Panc1 (cell line): ENCODE measurements at places on chromosomes 1 and 21.

DNA sequence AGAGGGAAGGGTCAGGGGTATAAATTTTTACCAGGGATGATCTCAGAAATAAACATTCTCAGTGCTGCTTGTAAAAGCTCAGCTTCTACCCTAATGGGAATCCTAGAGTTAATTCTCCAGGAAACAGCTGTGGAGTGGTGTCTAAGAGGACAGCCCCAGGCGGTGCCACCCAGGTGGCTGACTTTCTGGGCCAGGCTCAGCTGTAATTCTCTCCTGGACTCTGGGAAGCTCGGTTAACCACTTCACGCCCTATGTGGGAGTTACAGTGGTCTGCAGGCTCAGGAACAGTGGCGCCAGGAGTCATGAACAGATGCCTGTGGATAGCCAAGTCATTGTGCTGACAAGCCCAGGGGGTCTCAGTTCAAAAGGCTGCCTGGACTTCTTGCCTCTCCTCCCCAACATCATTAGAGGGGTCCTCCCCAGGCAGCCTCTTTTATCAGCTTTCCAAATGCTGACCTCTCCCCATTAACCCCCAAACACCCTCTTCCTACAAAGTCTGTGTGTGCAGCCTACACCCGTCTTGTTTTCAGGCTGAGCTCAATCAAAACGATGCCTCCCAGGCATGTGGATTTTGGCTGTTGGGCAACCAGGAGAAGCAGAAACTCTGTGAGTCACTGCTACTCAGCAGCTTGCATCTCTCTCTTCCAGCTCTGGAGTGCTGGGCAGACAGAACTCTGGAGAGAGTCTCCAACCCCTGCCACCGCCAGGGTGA is 1.2 kb downstream of the HHIPL2 start:
- DNase-seq, result peak; percentile 15

GRCh38 chr1:5388622-5389021 is 603.6 kb downstream of the NPHP4 start:
- DNase-seq, result no peak

- no peak for DNase-seq
These were observed 103.7 kb downstream of the HS2ST1 start for GRCh38 chr1:87017998-87018672.

DNA sequence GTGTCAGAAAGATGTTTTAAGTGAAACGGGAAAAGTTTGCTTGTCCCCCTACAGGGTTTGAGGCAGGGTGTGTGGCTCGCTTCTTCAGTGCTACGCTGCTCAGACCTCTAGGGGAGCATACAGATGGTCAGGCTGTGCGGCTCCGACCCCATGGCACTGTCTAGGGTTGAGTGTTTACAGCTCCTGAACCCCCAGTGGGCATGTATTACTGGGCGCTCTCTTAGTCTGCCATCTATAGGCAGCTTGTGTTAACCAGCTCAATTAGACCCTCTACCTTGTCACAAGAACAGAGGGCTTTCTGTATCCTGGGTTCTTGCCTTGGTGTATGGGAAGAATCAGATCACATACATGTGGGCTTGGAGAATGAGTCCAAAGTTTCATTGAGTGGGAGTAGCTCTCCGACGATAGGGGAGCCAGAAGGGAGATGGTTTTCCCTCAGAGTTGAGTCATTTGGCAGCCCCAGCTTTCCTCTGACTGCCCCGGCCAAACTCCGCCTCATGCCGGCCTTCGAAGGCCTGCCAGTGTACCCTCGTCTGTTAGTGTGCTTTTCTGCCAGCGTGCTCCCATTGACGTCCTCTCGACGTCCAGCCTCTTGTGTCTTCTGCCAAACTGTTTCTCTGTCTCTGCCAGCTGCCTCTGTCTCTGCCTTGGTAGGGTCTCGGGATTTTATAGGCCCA is 38.6 kb upstream of the ADGRL4 start:
- no peak for DNase-seq

- peak; percentile 56 for DNase-seq
These were observed 27.4 kb downstream of the SNRPE start for GRCh38 chr1:203888807-203889251.

DNA sequence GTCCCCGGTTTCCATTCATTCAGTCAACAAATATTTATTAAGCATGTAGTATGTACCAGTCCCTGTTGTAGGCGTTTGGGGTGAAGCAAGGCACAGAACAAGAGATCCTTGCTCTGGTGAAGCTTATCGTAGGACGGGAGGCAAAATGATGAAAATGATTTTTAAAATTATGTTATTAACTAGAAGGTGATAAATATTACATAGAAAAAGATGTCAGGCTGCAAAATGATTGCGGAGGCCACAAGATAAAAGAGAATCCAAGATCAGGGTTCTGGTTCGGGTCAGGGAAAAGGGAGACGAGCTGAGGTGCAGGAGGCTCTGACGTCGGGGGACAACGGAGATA is 602 bp upstream of the CGN start:
- DNase-seq, result no peak

DNA sequence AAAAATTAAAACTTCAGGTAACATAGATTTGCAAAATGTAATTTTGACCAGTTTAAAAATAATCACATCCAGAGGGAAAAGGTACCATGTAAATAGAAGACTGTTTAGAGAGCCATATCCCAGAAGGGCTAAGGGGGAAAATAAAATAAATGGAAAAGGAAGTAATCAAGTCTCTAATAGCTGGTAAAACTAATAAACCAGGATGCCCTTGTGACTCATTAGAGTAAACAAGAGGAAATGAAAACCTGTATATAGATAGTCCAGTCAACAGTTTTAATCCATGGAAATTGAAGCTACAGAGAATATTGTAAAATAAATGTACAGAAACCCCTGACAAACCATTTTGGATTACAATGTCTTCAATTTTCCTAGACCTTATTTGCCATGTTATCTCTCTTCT is 698.0 kb upstream of the RGS18 start:
- no peak for DNase-seq

GRCh38 chr1:220956501-220957232 is 77.4 kb downstream of the HLX start:
- DNase-seq, result no peak

DNA sequence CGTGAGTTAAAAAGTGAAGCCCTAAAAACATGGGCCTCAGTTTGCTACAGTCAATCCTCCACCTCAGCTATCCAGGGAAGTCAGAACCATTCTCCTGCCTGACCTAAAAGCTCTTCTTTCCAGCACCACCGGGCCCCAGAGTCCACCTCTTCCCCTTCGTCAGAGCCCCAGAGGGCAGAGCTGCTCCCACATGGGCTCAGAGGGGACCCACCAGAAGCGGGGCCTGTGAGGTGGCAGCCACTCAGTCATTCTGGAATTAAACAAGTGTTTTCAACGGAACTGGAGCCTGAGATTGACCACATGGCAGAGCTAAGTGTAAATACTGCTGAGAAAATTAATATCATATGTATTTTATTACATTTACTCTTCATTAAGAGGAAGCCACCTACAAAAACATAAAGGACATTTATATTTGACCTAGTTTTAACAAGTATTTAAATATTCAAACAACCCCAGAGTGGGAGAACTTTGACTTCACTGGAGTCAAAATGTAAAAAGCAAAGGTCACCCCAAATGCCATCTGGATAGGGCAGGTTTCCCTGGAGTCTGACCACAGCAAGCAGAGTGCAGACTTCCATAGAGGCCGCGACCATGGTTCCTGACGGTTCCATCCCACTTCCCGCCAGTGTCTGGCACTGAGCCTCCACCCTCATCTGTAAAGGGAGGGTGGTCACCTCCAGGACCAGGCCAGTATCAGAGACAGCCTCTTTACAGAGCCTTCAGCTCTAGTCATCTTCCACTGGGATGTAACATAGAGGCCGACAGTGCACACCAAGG is 1.8 kb downstream of the SUMO3 start:
- no peak for DNase-seq

- no peak for DNase-seq
These were observed 5.2 kb downstream of the SELENON start for GRCh38 chr1:25804964-25805862.

GRCh38 chr1:234528074-234528865 is 49.3 kb upstream of the TARBP1 start:
- no peak for DNase-seq

GRCh38 chr1:44361478-44361877 is 6.4 kb upstream of the ERI3 start:
- DNase-seq, result no peak

DNA sequence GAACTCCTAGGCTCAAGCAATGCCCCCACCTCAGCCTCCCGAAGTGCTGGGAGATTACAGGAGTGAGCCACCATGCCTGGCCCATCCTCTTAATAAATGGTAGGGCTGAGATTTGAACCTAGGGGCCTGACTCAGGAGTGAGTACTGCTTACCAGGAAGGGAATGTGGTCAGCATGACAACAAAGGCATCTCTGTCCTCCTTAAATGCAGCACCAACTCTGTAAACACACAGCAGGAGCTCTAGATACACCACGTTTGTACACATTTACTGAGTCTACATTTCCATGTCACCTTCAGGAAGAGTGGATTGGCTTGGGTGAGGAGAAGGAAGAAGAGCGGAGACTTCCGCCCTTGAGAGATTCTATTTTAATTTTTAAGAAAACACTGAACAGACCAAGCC is 38.5 kb downstream of the HIVEP3 start:
- no peak for DNase-seq

GRCh38 chr1:158972841-158973240 is 36.9 kb upstream of the IFI16 start:
- DNase-seq, result no peak

- no peak for DNase-seq
These were observed 2.6 kb downstream of the CTSS start for GRCh38 chr1:150763018-150763417.

- DNase-seq, result no peak
These were observed 888 bp downstream of the HES5 start for GRCh38 chr1:2528966-2529783.

DNA sequence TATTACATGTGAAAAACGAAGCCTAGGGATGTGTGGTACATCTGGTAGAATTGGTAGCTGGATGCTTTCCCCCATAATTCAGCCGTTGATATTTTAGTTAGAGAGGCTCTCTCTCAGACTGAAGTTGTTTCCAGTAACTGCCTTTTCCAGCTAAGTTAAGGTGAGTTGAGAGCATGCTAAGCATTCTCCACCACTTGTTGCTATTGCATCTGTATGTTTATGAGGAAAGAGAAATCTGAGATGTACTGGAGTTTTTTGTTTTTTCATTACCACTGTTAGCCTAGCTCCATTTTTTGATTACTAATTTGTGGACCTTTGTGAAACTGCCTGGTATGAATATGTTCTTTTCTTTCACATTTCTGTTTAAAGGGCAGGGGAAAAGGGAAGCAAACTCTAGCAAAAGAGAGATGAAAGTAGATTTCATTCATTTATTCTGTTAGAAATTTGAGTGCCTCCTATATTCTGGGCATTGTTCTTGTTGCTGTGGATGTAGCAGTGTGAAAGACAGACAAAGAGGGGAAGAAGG is 189.9 kb upstream of the CACYBP start:
- DNase-seq, result no peak

GRCh38 chr1:232875536-232875935 is 70.3 kb downstream of the MAP10 start:
- no peak for DNase-seq

DNA sequence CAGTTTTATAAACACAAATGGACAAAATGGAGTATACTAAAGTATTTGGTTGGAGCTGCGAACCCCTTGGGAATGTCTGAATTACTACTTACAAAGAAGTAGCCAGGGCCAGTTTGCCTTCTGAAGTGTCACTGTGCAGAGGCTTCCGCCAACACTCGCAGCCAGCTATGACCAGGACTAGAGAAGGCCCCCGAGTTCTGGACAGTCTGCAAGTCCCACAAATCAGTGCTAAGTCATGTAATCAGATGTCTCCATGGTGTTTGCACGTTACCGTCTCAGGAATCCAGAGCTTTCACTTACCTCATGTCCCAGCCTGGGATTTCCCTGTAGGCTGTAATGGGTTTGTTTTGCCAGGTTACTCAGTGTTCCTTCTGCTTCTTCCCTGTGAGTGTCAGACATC is 106.6 kb upstream of the SPAG17 start:
- no peak for DNase-seq

DNA sequence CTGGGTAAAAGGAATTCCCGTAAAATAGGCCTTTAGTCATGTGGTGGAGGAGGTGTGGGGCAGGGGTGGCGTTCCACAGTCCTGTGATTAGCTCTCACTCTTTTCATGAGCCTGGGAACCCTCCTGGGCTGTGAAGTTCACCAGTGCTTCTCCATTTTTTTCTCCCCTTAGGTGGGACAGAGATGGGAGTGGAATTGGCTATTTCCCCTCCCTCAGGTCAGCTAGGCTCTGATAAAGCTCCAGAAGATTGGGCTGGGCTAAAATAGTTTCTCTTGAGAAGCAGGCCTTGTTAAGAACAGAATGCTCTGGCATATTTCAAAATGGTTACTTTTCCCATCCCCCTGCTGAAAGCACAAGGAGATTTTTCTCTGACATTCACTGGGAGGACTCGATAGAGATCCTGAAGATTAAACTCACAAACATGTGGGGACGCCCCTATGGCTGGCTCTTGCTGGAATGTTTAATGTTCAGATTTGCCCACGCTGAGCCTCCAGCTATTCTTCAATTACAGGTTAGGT is 33.4 kb upstream of the SLC2A1 start:
- DNase-seq, result no peak

DNA sequence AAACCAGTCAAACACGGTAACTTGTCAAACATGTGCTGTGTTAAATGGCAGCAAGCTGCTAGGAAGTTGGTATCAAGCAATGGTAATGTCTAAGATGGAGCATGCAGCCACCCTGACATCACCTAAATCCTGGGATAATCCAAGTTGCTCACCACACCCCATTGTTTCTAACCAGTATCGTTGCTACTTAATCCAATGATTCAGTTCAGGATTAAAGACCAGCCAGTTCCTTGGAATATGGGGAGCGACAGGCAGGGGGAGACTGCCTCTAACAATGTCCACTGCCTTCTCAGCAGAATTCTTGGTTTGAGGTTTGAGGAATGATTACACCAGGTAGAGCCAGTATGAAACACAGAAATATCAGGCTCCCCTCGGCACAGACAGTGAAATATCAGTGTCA is 122.1 kb upstream of the IFFO2 start:
- DNase-seq, result no peak

GRCh38 chr21:30027986-30028385 is 88.2 kb upstream of the GRIK1 start:
- no peak for DNase-seq

GRCh38 chr1:155793213-155793612 is 63.8 kb downstream of the GON4L start:
- no peak for DNase-seq

- no peak for DNase-seq
These were observed 16.9 kb upstream of the PIK3CD start for GRCh38 chr1:9634582-9634981.

GRCh38 chr1:18103788-18104421 is 3.7 kb upstream of the IGSF21 start:
- no peak for DNase-seq

DNA sequence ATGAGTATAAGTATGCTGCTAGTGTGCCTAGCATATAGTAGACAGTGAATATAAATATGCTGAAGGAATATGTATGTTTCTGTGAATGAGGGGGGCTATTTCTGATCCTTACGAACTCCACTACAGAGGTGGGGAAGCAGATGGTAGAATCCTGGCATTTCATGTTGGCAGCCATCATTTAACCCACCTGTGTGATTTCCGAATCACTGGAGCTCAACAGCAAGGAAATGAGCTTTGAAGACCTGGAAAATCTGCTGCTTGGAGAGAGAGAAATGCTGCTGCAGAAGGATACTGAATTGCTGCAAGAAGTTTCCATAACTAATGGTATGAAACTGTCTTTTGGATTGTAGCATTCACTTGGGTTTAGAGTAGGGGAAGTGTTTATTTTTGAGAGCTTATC is 83.5 kb downstream of the RABGAP1L start:
- no peak for DNase-seq

- DNase-seq, result no peak
These were observed 30.2 kb downstream of the LAMB3 start for GRCh38 chr1:209621741-209622655.

GRCh38 chr1:10856863-10857598 is 60.6 kb upstream of the CASZ1 start:
- no peak for DNase-seq

- no peak for DNase-seq
These were observed 41.0 kb upstream of the APOBEC4 start for GRCh38 chr1:183694066-183694465.
